Activated T-cell treated with anti-CD3 and anti-CD28 coated beads for 1 hour (primary cell): ENCODE measurements at places on chromosomes 3 and 15.

- no peak for DNase-seq
Observed at GRCh38 chr3:17412950-17413530, 329.4 kb downstream of the TBC1D5 start.

DNA sequence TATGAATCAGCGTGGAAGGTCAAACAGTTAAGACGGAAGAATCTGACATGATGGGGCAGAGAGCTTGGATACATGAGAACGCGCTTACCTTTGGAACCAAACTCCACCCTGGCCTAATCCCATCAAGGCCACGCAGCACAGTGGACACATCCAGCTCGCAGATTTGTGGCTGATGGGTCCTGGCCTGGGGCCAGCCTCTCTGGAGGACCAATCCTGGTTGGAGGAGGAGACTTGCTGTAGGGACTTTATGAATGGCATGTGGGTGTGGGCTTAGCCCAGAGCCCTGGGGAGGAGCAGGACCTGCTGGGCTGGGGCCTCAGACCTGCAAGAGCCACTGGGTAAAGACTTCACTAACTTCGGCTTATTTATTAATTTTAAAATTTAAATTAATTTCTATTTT lies 73.4 kb upstream of the ANKRD34C start:
- no peak for DNase-seq

DNA sequence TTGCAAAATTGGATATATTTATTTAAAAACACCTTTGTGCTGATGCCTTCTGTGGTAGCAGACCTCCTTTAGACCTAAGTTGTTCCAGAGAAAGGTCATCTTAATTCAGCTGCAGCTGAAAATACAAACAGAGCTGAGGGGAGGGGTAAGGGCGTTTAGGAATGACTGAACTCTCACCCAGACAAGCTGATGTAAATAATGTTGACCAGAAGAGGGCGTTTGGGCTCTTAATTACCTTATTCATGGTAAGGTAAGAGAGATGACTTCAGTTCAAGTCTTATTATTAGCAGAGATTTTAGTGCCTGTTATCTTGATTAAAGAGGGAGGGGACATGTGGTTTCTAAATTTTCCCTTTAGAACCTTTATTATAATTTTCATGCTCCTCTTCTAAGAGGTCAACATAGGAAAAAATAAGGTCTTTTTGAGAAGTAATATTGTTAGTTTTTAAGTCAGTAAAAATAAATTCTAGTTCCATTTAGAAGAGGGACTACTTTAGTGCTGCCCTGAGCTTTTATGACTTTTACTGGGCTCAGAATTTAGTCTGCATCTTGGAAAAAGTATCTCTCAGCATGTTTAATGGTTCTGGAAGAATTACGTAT lies 46.3 kb downstream of the GPR171 start:
- DNase-seq, result no peak

GRCh38 chr3:46065294-46065705 lies 38.0 kb upstream of the XCR1 start:
- DNase-seq, result peak; percentile 59

DNA sequence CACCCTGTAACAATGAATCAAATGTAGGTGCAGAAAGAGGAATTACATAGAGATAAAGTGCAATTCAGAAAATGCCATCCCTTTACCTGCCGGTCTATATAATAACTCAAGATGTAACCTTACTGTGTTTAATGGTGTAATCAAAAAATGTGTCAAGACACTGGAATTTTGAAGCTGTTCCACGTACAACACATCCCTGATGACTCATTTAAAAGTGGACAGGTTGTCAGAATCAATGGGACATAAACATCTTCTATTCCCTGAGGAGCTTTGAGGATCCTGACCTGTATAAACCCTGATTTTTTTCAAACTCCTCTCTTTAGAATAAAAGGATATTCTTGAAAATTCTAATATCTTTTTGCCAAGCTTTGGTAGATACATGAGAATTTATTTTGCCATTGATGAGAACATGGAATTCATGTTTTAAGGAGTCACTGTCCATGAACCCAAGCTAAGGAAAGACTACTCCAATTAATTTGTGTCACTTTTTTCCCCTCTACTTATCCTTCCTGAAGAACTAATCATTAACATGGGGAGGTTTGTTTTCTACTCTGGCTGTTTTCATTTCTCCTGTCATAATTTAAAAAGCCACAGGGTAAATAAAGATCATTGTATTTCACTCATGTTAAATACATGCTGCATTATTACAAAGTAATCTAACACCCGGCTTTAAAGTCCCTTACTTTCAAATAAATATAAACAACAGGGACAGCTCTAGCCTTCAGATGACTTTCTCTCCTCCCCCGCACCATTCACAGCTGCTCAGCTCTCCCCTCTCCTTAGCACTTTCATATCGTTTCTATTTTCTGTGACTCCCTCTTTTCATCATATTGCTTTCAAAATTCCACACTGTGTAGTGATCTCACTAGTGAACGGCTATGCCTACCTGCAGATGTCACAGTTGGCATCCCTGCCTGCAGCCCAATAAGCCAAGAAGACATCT lies 138.3 kb downstream of the TAFA4 start:
- no peak for DNase-seq

- DNase-seq, result no peak
Observed at GRCh38 chr15:85597155-85597815, 197.4 kb downstream of the KLHL25 start.

DNA sequence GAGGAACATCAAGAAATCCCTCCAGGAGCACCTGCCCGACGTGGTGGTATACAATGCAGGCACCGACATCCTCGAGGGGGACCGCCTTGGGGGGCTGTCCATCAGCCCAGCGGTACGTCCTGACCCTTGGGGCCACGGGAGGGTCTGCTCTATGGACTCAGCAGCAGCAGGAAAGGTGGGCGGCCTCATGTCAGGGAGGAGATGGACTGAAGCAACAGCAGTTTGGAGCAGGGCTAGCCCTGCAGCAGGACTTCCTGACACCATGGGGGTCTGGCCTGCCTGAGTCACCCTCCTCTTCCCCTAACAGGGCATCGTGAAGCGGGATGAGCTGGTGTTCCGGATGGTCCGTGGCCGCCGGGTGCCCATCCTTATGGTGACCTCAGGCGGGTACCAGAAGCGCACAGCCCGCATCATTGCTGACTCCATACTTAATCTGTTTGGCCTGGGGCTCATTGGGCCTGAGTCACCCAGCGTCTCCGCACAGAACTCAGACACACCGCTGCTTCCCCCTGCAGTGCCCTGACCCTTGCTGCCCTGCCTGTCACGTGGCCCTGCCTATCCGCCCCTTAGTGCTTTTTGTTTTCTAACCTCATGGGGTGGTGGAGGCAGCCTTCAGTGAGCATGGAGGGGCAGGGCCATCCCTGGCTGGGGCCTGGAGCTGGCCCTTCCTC lies 24.2 kb downstream of the HDAC11 start:
- no peak for DNase-seq

- DNase-seq, result no peak
Observed at GRCh38 chr3:97823046-97824004, 1.5 kb downstream of the CRYBG3 start.

DNA sequence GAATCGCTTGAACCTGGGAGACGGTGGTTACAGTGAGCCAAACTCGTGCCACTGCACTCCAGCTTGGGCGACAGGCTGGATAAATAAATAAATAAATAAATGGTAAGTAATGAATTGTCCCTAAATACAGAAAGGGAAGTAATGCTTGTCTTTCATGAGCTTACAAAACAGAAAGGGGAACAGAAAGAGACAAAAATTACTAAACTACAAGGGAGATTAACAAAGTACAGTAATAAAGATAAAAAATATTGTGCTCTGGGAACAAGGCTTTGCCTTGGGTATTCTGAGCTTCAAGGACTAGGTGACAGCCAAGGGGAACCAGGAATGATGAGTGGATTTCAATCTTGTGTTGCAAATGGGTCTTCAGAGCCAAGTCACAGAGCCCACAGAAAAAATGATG lies 9.2 kb upstream of the HLTF start:
- DNase-seq, result no peak

- peak; percentile 45 for DNase-seq
Observed at GRCh38 chr3:129016356-129016719, 15.2 kb downstream of the EFCC1 start.

- no peak for DNase-seq
Observed at GRCh38 chr3:126245811-126246727, 65.7 kb upstream of the ALDH1L1 start.

- DNase-seq, result no peak
Observed at GRCh38 chr15:63020759-63021430, 21.7 kb upstream of the TPM1 start.

DNA sequence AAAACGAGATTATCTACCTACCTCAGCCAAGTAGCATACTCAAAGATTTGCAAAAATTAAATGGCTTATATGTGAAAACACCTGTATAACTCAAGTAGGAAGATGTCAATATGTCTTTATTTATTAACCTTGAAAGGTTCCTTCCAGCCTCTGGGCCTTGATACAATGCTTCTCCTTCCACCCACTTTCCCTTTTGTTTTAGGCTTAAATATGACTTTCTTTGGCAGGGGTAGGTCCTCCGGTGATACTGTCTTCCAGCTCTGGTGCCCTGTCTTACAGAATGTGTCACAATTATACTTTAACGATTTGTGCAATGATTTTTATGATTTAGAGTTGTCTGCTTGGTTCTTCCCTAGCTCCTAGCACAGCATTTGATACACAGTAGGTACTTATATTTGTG lies 4.1 kb downstream of the LINS1 start:
- DNase-seq, result no peak

DNA sequence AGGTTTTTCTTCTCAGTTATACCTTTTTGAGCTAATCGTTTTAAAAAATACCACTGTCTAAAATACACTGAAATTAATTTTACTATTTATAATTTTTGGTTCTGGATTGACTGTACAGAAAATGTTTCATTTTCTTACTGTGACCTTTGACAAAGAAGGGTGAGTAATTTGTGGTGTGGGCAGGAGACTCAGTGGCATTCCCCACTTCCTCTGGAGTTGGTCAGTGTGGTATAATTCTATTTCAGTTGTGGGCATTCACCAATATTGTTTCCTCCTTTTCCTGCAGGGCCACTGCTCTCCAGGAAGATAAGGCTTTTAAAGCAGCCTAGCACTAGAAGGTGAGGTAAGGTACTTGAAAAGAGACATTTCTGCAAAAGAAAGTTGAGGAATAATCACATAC lies 6.5 kb downstream of the DAG1 start:
- no peak for DNase-seq

- DNase-seq, result no peak
Observed at GRCh38 chr3:44981220-44981619, 5.2 kb downstream of the EXOSC7 start.

GRCh38 chr3:147360646-147361453 lies 45.5 kb downstream of the ZIC4 start:
- DNase-seq, result no peak

GRCh38 chr15:67611370-67612369 lies 69.2 kb downstream of the MAP2K5 start:
- no peak for DNase-seq
